ENCODE measurements at places on chromosomes 1 and 21.

GRCh38 chr1:181089676-181090544 lies 1.4 kb downstream of the IER5 start:
- DNase-seq, result peak; percentile 59

- no peak for DNase-seq
These were observed 70.4 kb upstream of the BACH1 start for GRCh38 chr21:29228306-29228705.

GRCh38 chr1:241641773-241642592 lies 1.8 kb upstream of the CHML start:
- no peak for DNase-seq

DNA sequence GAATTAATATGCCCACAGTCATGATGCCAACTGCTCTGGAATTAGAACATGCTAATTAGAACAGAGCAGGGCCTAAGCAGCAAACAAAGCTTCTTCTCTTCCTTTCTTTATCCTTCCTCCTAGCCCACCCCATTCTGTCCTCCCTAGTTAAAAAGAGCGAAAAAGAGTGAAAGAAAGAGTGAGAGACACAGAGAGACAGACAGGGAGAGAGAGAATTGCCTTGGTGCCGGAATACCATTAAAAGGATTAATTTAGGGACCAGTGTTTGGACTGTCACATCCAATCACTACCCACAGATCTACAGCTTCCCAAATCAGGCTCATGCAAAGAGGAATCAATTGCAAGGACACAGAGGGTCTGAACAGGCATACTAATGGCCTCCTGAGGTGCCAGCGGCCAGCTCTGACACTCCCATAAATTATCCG lies 7.0 kb downstream of the ERI3 start:
- DNase-seq, result no peak

DNA sequence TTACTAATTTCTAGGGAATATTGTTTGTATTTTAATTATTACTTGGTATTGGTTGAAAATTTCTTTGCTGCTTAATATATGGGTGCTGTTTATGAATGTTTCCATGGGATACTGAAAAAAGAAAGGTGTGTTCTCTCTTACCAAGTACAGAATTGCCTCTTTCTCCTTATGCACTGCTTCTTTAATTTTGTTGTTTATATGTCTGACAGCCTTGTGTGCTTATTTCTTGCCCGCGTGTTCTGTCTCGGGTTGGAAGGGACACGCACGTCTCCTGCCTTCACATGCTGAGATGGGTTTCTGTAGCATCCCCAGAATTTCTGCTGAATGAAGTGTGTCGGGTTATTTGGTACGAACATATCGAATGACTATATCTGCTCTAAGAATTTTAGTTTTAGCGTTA lies 51.1 kb downstream of the AGPAT3 start:
- DNase-seq, result no peak

- DNase-seq, result no peak
These were observed 769 bp downstream of the GPSM2 start for GRCh38 chr1:108877348-108878159.

GRCh38 chr1:58981392-58981791 lies 197.5 kb upstream of the JUN start:
- DNase-seq, result no peak

DNA sequence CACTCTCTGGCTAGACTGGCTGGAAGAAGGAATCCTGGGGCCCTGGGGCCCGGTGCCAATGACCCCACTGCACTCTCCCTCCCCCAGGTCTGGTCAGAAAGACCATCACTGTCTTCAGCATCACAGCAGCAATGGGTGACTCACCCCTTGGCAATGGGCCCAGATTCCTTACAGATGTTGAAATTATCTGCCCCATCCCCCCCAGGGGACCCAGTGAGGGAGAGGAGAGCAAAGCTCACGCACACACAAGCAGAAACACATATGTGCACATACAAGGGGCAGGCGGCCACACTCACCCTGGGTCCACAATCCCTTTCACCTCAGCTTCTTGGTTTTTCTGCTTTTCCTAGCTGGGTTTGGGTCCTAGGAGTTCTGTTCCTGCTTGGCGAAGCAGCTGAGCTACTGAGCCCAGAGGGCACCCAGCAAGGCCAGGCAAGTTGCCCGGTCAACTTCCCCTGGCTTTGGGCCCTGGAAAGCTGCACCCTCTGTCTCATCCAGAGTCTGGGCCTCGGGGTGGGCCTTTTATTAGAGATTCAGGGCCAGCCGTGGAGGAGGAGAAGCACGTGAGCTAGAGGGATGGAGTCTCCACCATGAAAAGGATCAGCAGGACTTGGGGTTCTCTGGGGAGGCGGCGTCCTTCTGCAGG lies 2.6 kb downstream of the COL16A1 start:
- no peak for DNase-seq

Data from activated T-cell treated with anti-CD3 and anti-CD28 coated beads for 48 hours (primary cell).